ENCODE measurements at places on chromosomes 4 and X.

GRCh38 chr4:53844133-53844532 is 220.3 kb downstream of the CHIC2 start:
- no peak for DNase-seq

DNA sequence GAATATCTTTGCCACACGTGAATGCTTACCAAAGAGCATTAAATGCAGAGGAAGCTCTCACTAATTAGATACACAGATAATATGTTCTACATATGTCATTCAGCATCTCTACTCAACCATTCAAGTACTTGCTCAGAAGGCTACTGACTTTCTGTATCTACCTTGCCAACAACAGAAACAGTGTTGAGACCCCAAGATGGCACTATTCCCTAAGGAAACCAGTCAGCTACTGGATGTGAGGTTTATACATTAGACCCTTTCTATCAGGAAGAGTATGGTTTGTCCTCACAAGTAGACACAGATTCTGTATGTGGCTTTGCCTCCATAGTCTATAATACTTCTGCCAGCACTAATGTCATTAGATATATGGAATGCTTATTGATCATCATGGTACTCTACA is 443.9 kb upstream of the INTU start:
- DNase-seq, result no peak

GRCh38 chrX:134743091-134743490 is 84.8 kb upstream of the PLAC1 start:
- DNase-seq, result no peak

GRCh38 chr4:1732911-1733310 is 11.6 kb downstream of the TACC3 start:
- DNase-seq, result no peak

GRCh38 chr4:126338548-126338947 is 1023.8 kb downstream of the FAT4 start:
- no peak for DNase-seq

All from stimulated activated CD4-positive, alpha-beta T cell treated with anti-CD3 and anti-CD28 coated beads, TNF-alpha, amount 100 ng/mL, for 24 hours (primary cell).